Stimulated activated naive CD4-positive, alpha-beta T cell treated with Interleukin-2 at 50 U/mL for 16 hours (primary cell): ENCODE measurements at places on chromosomes 16 and 17.

GRCh38 chr17:7313890-7314718 lies 1.1 kb downstream of the GPS2 start:
- no peak for DNase-seq

DNA sequence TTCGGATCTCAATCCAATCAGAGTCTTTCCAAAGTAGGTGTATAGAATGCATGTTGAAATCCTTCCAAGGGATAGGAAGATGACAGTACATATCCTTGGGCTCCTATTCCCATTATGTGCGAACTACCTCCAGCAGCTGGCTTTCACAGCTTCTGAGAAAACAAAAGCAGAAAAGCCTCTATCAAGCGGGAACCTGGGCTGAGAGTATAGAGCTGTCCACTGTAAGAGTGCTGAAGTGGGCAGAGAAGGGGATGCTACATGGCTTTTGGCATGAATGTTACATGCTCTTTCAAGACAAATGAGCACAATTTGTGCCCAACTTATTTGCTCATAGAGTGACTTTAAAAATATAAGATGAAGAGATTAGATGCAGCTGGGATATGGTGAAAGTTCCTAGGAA lies 993.5 kb downstream of the CDH8 start:
- DNase-seq = no peak

- no peak for DNase-seq
Measured at GRCh38 chr16:20971401-20971800, 70.8 kb downstream of the LYRM1 start.

GRCh38 chr16:2273484-2273883 lies 5.6 kb upstream of the RNPS1 start:
- DNase-seq = no peak

DNA sequence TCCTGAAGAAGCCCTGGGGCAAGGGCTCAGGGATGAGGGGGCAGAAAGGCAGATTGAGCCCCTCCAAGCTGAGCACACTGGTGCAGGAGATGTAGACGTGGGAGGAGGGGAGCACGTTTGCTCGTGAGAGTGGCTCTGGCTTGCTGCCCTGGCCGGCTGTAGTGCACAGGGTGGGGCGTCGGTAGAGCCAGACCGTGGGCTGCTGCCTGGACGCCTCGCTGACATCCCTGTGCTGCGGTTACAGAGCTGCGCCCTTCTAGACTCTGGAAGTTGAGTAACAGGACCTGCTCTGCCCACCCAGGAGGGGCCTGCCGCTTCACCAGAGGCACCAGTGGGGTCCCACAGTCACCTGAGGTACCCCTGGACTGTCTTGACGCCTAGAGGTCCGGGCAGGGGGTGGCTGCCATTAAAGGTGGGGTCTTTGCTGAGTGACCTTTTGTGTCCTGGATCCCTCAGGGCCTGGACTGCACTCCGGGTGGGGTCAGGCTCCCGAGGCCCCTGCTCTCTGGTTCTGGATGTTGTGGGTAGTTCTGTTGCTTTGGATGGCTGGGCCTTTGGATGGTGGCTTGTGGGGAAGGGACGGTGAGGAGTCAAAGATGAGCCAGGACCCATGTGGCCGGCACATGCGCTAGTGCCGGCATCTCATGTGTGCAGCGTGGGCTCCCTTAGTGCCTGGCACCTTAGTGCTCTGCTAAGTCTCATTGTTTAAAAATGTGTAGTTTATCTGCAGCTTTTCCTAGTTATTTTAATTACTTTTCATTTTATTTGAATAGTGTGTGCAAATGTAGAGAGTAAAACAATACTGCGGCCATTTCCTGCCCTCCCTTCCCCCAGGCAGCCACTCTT lies 41.7 kb downstream of the PGS1 start:
- no peak for DNase-seq

DNA sequence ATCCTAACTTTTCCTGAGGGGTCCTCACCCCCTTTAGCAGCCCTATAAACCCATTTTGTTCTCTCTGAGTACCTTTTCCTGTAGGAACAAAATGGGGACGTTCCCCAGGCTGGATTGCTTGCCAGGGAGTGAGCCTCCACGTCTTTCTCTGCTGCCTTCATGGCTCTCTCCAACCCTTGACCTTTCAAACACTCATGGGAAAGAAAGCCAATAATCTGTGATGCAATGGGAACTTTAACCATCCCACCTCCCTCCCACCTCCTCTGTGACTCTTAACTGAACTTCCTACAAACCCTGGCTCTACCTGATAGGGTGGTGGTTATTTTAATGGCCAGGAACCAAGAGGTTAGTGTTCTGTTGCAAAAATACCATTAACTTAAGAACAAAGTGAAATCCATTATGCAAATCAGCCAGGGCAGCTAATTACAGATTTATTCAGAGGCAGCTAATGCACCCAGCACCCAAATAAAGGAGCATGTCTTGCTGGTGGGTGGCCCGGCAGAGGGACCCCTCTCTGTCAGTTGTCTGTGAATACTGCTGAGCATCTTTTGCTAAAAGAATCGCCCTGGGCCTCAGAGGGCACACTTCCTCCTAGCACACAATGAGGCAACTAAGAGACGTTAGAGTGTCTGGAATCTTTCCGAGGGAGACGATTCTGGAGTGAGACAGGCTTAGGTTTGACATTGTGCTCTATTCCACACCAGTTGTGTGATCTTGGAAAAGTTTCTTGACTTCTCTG lies 3.0 kb downstream of the PIPOX start:
- DNase-seq = no peak

DNA sequence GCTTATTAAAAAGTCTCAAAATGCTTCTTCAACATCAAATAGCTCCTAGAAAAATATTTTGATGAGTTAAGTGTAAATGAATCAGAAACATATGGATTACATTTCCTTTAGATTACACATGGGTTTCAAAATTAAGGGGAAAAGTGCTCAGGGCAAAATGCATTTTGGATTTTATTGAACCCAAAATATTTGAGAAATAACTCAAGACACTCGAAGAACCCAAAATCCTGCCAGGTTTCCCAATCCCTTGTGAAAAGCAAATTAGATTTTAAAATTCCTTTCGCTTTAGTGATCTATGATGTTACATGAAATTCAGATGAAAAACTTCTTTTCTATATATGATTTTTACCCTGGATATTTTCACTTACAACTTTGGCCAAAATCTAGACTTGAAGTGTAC lies 847.4 kb upstream of the SOX9 start:
- no peak for DNase-seq

DNA sequence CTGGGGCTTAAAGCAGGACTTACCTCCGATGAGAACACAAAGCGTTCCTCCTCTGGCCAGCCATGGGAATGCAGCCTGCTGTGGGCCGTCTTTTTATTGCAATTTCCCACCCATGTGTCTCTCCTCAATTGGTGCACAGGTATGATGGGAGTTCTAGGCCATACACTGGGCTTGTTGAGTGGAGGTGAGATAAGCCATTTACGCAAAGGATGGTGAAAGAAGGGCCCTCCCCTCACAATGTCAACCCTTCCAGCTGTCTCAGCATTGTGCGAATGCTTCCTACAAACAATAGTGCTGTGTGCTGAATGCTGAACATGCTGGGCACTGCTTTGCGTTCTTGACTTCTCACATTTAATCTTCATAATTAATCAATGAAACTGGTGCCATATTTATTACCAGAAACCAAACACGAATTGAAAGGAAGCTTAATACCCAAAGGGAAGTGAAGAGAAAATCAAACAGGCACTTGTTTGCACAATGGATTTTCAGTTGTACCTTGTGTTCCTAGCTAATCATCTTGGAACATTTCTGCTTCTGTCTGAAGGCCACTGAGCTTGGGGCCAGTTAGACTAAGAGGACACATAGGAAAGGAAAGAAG lies at the start of gene GP2:
TSS of gene GP2 (minus strand) at position 70 of the 598 bp plus-strand sequence. CDS start 1,082 bp downstream, outside the sequence.
- DNase-seq = no peak

GRCh38 chr16:79412783-79413225 lies 187.7 kb downstream of the MAF start:
- DNase-seq = no peak

DNA sequence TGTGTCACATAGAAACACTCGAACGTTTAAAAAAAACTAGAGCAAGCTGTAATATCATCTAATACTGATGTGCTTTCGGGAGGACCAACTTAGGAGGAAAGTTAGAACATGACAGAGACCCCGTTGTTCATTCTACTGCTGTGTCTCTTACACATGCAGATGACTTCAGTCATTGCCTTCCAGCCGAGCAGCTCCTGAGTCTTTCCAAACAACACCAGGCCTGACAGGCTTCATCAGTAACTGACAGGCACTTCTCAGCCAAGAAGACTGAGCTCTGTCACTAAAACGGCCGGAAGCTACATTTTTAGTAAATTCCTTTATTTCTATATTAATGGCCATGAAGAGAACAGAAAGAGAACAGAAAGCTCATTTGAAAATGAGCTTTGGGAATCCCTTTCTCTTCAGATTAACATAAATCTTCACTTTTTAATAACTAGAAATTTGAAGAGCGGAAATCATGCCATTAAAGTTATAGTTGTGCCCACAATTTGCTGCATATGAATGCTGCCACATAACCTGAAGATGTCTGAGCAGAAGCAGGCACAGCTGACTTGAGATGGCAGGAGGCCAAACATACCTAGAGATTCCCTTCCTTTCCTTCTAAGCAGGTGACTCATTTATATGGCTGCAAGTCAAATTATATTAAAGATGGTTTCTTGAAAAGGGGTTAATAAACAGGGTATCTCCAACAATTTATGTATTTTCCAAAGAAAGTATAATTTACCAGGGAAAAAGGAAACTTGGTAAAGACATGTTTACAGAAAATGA lies 148.9 kb downstream of the ITFG1 start:
- DNase-seq = no peak

DNA sequence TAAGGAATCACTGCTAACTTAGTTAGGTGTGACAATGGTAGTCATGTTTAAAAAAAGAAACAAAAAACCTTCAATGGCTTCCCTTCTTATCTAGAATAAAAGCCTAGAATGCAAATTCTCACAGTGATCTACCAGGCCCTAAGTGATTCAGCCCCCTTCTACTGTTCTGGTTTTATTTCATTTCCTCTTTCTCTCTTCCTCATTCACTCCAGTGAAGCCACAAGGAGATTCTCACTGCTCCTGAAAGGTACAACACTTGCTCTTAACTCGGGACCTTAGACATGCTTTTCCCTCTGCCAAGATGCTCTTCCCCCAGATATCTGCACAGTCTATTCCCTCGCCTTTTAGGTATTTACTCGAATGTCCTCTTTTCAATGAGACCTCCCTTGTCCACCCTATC lies 3.7 kb downstream of the PIGS start:
- DNase-seq = no peak

- DNase-seq = no peak
Measured at GRCh38 chr17:66337866-66338485, 35.6 kb downstream of the PRKCA start.

DNA sequence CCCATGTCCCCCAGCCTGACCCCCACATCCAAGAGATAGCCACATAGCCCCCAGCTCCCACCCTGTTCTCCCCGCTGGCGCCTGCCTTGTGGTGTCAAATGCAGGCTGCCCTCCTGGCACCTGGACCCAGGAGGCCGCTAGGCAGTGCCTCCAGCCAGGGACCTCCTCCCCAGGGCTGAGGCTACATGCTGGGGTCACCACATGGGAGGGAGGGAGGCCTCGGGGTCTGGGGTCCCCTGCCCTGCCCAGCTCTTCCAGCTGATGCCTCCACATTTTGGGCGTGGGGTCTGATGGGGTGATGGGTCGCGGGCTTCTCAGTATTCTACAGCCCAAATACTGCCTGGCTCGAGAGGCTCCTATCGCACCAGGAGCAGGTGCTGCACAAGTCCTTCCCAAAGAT lies 9.5 kb downstream of the TBC1D26 start:
- DNase-seq = no peak

DNA sequence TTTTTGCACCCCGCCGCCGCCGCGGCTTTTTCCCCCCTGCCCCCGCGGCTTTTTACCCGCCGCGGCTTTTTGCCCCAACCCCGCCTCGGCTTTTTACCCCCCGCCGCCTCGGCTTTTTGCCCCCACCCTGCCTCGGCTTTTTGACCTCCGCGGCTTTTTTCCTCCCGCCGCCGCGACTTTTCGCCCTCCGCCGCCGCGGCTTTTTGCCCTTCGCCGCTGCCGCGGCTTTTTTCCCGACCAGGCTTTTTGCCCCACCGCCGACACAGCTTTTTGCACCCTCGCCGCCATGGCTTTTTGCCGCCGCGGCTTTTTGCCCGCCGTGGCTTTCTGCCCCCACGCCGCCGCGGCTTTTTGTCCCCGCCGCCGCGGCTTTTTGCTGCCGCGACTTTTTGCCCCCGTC lies 137.0 kb upstream of the TP53TG3D start:
- no peak for DNase-seq

DNA sequence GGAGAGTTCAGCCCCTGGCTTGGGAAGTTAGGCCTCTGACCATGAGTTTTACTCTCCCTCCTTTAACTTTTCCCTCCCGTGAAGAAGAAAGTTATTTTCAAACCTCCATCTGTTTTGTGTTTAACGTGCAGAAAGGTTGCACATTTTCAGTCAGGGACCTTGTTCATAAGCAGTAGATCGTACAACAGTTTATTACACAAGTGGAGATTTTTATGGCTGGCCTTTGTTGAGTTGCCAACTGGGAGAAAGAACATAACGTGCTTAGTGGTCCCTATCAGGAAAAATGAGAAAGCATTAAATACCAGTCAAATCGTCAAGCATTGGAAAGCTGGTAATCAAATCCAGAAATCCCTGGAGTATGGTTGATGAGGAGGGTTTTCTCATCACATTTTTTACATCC lies 117.9 kb upstream of the MYOCD start:
- no peak for DNase-seq

DNA sequence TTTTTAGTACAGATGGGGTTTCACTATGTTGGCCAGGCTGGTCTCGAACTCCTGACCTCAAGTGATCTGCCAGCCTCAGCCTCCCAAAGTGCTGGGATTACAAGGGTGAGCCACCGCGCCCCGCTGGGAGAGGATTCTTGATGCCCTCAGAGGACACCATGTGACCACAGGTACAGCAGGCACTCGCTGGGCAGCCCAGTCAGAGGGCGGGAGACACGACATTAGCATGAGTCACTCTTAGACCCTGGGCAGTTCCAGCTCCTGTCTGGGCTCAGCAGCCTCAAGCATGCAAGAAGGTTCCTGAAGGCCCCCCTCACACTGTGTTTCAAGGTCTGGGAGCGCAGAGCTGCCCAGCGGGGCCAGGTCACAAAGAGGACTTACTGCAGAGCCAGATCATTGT lies 11.9 kb downstream of the STAC2 start:
- DNase-seq = no peak

- no peak for DNase-seq
Measured at GRCh38 chr16:88333848-88334777, 48.6 kb upstream of the ZNF469 start.

- DNase-seq = no peak
Measured at GRCh38 chr17:62791235-62791734, 16.8 kb downstream of the MARCHF10 start.

DNA sequence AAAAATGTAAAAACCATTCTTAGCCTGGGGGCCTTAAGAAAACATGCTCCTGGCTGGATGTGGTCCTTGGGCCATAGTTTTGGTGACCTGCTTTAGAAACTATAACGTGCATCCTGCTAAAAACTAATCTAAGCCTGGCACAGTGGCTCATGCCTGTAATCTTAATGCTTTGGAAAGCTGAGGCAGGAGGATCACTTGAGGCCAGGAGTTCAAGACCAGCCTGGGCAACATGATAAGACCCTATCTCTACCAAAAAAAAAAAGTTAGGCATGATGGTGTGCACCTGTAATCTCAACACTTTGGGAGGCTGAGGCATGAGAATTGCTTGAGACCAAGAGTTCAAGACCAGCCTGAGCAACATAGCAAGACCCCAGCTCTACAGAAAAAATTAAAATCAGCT lies 183.8 kb upstream of the CHMP6 start:
- DNase-seq = no peak

GRCh38 chr16:84820771-84821170 lies 986 bp downstream of the CRISPLD2 start:
- no peak for DNase-seq
